ENCODE measurements at places on chromosomes 3 and 15.

DNA sequence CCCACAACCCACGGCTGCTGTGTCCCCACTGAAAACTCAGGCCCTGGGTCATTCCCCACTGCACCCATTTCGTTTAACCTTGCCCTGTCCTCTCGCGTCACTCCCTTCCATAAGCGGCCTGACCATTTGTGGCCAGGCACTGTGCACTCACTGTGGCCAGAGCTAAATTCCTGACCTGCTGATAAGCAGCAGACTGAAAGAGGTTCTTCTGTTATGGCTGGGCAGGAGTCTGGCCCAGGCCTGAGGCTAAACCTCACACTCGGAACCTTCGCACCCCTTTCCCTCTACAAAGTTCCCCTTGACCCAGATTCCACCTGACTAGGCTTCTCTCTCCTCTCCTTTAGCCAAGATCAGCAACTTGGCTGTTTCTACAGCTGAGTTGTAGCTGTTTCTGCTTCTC is 62.3 kb downstream of the ADAMTS17 start:
- no peak for DNase-seq

DNA sequence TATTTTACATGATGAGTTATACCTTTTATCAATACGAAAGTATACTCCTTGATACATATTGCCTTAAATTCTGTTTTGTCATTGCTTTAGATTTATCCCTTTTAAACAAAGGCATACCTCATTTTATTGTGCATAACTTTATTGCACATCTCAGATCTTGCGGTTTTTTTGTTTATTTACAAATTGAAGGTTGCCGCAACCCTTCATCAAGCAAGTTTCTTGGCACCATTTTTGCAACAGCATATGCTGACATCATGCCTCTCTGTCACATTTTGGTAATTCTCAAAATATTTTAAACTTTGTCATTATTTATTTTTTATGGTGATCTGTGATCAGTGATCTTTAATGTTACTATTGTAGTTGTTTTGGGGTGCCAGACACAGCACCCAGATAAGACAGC is 20.9 kb downstream of the SNRK start:
- DNase-seq, result no peak

DNA sequence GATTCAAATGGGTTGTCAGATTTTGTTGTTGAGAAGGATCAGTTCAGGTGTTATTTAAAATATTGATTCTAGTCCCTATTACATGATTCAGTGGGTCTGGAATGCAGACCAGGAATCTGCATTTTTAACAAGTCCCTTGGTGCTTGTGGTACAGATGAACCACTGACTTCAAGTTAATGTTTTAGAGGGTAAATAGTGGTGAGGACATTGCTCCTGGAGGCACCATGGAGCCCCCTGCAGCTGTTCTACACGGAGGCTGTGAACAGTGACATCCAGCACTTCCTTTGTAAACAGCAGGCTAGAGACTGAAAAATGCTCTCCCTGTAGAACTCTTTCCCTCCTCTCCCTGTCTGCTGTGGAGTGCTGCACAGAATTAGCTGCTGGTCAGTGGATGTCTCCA is 4.8 kb upstream of the FSIP1 start:
- DNase-seq, result no peak

DNA sequence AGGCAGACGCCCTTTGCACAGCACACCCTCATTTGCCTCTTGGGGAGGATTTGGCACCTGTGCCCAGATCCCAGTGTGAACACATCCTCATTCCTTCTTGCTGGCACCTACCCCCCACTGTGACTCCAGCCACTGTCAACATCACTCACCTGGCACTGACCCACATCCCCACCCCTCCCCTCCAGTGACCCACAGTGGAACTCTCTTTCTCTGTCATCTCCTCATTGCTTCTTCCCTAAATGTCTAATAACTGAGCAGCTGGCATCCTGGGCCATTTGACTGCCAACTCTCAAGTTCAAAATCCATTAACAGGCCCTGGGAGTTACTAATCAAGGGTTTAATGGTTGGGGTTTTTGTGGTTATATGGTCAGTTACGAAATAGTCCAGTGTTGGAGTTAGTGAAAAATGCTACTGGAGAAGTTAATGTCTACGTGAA is 14.4 kb downstream of the SNAPC5 start:
- DNase-seq, result no peak

DNA sequence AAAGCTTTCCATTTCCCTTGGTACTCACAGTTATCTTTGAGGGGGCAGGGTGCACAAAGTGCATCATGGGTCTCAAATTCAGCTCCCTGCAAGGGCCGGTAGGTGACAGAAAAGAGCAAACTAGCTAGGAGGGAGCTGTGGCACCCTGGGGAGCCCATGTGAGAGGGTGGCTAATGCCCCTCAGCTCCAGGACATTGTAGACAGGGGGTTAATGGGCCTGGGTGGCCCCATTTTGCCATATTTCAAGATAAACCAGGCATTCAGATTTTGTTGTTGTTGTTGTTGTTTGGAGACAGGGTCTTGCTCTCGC is 3.7 kb upstream of the SLC6A6 start:
- DNase-seq, result no peak

GRCh38 chr3:81770710-81771109 is 9.3 kb upstream of the GBE1 start:
- no peak for DNase-seq

DNA sequence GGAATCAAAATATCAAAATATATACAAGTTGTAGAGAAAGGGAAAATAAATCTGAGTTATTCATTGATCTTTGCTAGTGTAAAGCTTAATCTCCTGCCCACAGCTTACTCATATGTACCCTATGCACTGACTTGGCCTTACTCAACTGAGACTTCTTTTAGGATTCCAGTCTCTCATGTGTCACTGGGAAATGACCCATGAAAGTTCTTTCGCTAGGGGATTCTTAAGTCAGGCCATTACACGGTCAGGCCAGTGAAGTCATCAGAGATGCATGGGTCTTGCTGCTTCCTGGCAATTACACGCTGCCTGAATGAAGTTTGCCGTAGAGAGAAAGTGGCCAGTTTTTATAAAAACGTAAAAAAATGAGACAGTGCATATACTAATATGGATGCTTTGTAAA is 20.7 kb upstream of the LPP start:
- DNase-seq, result no peak
